Panc1 (cell line): ENCODE measurements at places on chromosomes 4 and X.

GRCh38 chr4:97762115-97762512, 381.2 kb downstream of the STPG2 start:
- DNase-seq, result no peak

GRCh38 chr4:44157611-44158277, 290.9 kb downstream of the KCTD8 start:
- no peak for DNase-seq

DNA sequence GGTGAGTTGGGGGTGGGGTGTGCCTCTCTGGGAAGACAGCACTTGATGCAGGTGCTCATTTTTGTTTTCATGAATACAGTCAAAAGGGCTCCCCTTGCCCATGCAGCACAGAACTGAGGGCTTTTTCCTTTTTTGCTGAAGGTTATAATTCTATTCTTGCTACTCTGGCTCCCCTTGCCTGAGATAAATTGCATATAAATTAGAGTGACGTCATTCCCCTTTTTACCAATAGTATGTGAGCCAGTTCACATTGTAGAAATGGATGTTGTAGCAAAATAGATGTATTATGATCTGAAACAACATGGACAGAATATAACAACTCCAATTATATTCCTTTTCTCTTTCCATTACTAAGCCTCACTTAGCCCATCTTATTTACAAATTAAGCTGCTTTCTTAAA, 28.4 kb downstream of the CXorf58 start:
- no peak for DNase-seq

GRCh38 chrX:153353416-153353815, 19.5 kb downstream of the ZNF275 start:
- DNase-seq, result no peak

GRCh38 chrX:106286053-106286650, 118.0 kb downstream of the PWWP3B start:
- no peak for DNase-seq

DNA sequence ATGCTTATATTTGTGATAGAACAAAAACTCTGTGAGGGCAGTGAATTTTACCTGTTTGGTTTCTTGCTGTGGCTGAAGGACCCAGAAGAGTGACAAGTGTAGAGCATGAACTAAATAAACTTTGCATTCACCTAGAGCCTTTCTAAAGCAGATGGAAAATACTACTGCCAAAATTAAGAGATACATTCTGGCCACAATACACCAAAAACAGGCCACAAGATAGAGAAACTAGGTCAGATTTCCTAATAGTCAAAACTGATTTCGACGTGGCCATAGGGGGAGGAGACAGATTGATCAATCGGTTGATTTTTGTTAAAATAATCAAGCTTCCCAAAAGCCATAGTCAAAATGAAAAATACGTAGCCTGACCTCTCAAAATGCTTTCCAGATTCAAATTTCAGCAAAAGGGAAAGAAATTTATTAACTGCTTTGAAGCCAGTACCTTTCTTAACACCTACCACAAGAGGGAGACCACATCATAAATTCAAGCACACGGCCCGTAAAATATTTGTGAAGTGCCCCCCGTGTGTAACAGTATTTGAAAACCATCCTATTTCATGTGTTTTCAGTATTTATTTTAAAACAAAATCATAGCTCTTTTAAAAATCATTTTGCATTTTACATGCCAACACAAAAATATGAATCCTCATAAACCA, 132.4 kb downstream of the CORIN start:
- no peak for DNase-seq

GRCh38 chr4:48315728-48316630, 25.4 kb upstream of the SLAIN2 start:
- no peak for DNase-seq

GRCh38 chrX:24668111-24668510, 21.0 kb upstream of the PCYT1B start:
- no peak for DNase-seq

DNA sequence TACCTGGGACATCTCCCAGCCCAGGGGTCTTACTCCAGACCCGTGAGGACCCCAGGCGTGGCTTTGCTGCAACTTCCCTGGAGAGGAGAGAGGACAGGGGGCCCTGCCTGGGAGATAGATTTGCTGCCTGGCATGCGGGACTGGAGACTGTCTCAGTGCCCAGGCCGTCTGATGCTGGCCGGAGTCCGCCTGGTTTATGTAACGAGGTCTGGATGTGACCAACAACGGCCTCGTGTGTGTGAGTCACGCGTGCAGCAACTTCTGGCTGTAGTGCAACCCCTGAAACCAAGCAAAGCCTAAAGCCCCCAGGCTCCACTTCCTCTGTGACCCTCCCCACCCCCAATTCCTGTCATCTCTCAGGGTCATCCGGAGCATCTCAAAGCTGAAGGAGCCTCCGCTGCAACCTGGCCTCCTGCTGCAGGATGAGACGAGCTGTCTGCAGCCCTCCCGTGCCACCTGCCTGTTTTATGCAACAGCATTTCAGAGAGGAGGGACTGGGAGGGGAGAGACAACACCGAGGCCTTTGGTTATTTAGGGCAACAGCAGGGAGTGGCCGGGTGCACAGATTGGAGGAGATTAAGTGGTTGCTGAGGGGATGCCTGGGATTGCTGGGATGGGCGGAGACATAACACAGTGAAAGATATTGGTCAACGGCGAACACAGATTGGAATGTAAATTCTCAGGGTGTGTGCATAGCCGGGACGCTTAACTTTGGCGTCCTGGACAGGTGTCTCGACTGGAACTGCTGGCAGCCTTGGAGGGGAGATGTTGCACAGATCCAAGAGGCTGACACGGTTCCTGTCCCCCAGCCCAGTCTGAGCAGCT, 16.0 kb downstream of the XG start:
- no peak for DNase-seq

- DNase-seq, result no peak
These were observed 23.4 kb downstream of the BEX3 start for GRCh38 chrX:103399744-103400143.

- peak; percentile 54 for DNase-seq
These were observed 5.0 kb downstream of the UVSSA start for GRCh38 chr4:1351854-1352566.

DNA sequence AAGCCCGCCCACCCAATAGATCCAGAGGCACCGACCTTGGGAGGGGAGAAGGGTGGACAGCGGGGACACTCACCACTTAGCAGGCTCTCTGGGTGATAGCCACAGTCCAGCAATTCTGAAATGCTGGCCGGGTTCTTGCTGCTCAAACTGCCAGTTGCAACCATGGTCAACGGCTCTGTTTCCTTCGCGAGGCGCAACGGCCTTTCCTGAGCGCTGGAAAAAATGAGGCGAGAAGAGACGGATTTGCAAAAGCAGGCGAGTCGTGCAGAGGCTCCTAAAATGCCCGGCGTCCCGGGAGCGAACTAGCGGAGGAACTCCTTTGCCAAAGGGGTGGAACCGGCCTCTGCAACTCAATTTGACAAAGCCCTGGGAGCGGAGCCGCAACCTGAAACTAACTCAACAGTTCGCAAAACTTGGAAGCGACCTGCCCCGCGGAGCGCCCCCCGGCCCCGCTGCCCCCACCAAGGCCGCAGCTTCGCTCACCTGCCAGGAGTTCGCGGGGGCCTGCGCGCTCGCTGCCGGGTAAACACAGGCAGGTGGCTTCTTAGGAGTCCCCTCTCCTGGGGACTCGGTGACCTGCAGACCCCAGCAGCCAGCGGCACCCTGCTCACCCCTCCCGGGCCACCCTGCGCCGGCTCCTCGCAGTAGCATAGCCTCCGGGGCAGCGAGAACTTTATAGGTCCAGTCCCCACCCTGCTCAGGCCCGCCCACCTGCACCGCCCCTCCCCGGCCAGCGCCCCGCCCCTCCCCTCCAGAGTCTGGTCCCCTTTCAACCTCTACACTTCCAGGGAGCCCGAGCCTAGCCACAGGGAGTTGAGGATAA, at the start of gene DDIT4L:
DDIT4L (minus strand) TSS at position 649 of the 823 bp plus-strand sequence; CDS start at position 164, 485 bp downstream.
- no peak for DNase-seq

DNA sequence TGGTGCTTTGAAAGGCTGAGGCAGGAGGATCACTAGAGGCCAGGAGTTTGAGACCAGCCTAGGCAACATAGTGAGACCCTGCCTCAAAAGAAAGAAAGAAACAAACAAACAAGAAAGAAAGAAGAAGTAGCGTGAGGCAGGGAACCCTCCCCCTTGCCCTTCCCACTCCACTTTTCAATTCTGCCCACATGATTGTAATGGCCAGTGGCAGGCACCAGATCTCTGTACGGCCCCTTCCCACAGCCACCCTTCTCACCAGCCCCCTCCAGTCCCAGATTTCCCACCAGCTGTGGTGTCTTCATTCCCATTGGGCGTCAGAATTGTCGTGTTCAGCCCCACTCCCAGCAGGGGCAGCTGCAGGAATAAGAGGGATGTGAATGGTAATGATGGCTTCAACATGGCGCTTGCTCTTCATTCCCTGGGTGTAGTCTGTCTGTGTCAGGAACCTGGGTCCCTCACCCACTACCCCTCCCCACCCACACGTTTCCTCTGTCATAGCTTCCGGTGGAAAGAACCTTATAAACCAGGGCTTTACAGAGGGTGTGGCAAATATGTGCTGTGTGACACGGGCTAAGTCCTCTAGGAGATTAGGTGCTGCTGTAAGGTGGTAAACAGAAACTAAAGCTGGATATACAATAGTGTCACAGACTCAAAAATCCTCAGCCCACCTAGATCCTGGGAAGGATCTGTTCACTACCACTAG, at the start of gene IL2RG:
IL2RG (minus strand) TSS at position 437 of the 703 bp plus-strand sequence; CDS start at position 399, 38 bp downstream.
- no peak for DNase-seq

DNA sequence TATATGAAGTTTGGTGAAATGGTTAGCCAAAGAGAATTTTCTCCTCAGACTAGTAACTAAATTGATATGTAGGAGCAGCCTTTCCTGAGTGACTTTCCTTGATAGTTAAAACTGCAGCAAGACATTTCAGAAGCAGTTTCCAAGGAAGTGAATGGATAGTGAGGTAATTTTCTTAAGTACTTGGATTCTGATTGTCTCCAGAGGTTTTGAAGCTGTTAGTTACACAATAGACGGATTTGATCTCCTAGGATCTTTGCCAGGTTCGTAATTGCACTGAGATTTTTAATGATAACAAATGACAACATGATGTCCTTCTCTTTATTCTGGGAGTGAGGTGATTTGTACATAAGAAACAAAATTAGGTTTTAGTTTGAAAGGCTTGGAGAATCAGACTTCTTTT, 29.2 kb downstream of the PRRG1 start:
- no peak for DNase-seq

GRCh38 chr4:109977854-109978501, 65.3 kb downstream of the EGF start:
- no peak for DNase-seq

GRCh38 chr4:139986689-139987501, 167.1 kb downstream of the MAML3 start:
- DNase-seq, result no peak

DNA sequence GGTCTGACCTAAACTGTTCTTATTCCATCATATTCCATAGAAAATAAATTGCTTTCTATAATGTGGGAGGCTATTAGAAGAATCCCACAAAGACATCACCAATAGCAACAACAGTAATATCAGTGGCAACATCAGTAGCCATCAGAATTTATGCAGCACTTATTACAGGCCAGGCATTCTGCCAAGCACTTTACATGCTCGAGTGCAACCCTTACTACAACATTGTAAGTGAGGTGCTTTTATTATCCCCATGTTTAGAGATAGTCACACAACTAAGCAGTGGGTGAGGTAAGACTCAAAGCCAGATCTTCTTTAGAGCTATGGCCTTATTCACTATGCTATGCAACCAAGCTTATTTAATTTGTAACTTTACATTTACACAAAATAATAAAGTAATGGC, 317.1 kb upstream of the BMP3 start:
- no peak for DNase-seq

GRCh38 chr4:169362607-169363006, 91.9 kb upstream of the SH3RF1 start:
- no peak for DNase-seq

GRCh38 chrX:17623750-17624149, 113.5 kb upstream of the SCML1 start:
- no peak for DNase-seq

DNA sequence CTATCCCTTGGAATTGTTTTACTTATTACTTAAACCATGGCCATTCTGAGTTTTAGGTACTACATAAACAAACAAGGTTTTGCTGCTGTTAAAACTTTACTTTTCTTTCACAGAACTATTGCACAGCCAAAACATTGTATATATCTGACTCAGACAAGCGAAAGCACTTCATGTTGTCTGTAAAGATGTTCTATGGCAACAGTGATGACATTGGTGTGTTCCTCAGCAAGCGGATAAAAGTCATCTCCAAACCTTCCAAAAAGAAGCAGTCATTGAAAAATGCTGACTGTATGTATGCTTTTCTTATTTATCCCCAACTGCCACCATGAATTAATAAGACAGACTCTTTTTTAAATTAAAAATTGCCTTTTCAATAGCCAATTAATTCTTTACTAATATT, 69.8 kb downstream of the CCKAR start:
- no peak for DNase-seq

DNA sequence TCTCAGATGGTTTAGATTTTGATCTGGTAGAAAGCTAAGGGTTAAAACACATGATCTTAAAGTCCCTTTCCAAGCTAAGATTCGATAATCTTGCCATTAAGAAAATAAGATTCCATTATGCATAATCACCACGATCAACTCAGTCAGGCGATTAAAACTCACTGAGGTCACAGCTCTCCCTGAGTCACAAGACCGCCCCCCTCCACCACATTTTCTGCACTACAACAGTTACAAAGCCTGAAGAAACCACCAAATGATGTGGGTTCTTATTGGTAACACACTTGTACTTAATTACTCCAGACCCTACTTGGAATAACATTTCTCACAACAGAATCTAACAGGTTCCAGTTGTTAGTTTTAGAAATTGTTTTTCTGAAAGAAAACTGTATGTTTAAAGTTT, 62.8 kb downstream of the SH3KBP1 start:
- DNase-seq, result no peak

DNA sequence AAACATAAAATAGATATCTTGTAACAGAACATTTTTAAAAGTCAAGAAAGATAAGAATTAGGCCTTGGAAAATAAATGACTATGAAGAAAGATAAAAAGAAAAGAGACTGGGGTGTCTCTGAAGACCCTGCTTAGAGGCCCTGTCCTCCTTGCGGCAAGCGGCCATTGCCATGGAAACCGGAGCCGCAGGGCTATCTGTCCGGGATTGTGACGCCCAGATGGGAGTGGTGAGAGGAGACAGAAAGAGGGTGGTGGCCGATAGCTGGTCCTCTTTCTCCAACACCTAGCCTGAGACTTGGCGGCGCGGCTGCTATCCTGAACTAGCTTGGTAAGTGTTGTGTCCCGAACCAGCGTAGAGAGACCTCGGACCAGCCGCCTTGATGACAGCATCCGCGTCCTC, at the start of gene DUSP21:
DUSP21 (plus strand) TSS at position 269 of the 400 bp plus-strand sequence; CDS start at position 381, 112 bp downstream.
- no peak for DNase-seq
